Memory B cell (primary cell): ENCODE measurements at places on chromosomes 13 and 19.
A peak's percentile ranks its signal among the peaks of the same experiment; 100 is the strongest.

DNA sequence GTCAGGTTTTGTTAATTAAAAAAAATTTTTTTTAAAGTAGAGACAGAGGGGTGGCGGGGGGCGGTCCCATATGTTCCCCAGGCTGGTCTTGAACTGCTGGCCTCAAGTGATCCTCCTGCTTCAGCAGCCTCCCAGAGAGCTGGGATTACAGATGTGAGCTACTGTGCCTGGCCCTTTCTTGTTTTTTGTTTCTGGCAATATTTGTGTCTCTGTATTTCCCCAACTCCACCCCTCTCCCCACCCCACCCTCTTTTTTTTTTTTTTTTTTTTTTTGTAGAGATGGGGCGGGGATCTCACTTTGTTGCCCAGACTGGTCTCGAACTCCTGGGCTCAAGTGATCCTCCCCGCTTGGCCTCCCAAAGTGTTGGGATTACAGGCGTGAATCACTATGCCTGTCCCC, 600 bp upstream of the CAPN12 start:
- no peaks in the 10 kb centered on the region for H3K36me3 ChIP-seq
- H3K4me1 ChIP-seq = no peaks in the 10 kb centered on the region
- H3K27ac ChIP-seq = no peak overlapping the region
- H3K4me3 ChIP-seq = no peak overlapping the region
- no peak for DNase-seq
- no peaks in the 10 kb centered on the region for H3K27me3 ChIP-seq

DNA sequence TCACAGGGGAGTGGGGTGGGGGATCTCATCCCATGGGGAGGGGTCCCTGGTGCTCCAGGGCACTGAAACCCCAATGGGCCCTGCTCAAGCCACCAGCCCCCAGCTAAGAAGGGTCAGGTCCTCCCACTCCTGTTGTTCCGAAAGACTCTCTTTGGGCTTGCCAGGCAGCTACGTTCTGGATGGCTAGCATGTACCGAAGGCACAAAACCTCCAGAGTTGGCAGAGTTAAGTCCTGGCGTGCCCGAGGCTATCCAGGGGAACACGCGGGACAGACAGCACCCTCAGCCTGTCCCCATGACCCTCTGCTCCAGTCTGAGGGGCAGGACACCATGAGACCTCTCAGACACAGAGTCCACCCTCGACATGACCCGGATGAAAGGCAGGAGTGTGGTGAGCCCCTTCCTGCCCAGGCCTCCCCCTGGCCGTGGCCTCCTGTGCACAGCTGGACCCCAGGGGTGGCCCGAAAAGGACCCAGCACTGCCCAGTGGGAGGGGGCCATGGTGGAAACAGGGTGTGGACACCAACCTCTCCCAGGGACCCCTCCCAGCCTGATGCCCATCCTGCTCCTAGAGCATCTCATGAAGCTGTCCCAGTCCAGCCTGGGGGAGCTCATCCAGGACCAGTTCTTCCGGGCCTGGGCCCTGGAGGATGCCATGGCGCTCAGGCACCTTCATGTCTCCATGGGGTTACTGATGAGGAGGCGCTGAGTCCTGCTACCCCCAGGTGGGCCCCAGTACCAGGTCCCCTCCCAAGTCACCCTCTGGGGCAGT, 53.0 kb upstream of the TPM4 start:
- H3K27me3 ChIP-seq = peaks cover 2% of the 10 kb centered on the region
- no peak for DNase-seq
- H3K4me1 ChIP-seq = peaks cover 2% of the 10 kb centered on the region
- H3K4me3 ChIP-seq = no peak overlapping the region

DNA sequence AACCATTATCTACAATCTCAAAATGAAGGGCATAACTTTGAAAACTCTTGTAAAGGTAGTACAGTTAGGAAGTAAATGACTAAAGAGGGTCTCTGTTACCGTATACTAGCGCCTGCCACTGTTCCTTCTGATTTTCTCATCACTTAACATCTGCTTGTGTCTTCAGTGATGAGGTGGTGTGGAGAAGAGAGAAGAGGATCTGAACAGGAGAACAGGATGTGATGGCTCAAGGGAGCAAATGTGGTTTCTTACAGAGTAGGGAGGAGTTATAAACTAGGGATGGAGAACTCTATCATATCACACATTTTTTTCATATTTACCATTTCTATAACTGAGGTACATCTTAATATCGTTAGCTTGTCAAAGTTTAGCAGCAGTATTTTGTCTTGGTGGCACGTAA, 1.1 kb downstream of the KCTD4 start:
- H3K4me1 ChIP-seq = peaks cover 18% of the 10 kb centered on the region
- H3K4me3 ChIP-seq = no peak overlapping the region
- H3K27ac ChIP-seq = no peak overlapping the region
- H3K36me3 ChIP-seq = peaks cover 24% of the 10 kb centered on the region

- peak within 1 kb of the TSS; percentile 89 for H3K4me3 ChIP-seq
- no peaks in the 10 kb centered on the region for H3K27me3 ChIP-seq
- peak; percentile 56 for DNase-seq
- H3K27ac ChIP-seq = peak within 1 kb of the TSS; percentile 67
These were observed at the start of gene GJA3 for GRCh38 chr13:20160306-20161274. GJA3 (minus strand) TSS chr13:20161052; CDS start chr13:20143288, 17,764 bp downstream.

- no peak overlapping the region for H3K4me3 ChIP-seq
- H3K4me1 ChIP-seq = peaks cover 34% of the 10 kb centered on the region
- H3K27ac ChIP-seq = no peak overlapping the region
- H3K27me3 ChIP-seq = no peaks in the 10 kb centered on the region
- DNase-seq = no peak
These were observed 30.5 kb downstream of the MLLT1 start for GRCh38 chr19:6249296-6249695.

GRCh38 chr19:11187441-11187840, 9.9 kb downstream of the KANK2 start:
- no peaks in the 10 kb centered on the region for H3K4me1 ChIP-seq
- no peak for DNase-seq
- no peak overlapping the region for H3K27ac ChIP-seq

GRCh38 chr13:52811841-52812240, 36.6 kb downstream of the PCDH8 start:
- H3K4me3 ChIP-seq = no peak overlapping the region
- H3K36me3 ChIP-seq = no peaks in the 10 kb centered on the region
- DNase-seq = no peak
- H3K27ac ChIP-seq = no peak overlapping the region

GRCh38 chr13:55981381-55981780, 1159.3 kb upstream of the PRR20A start:
- H3K4me3 ChIP-seq = no peak overlapping the region
- no peaks in the 10 kb centered on the region for H3K27me3 ChIP-seq
- no peaks in the 10 kb centered on the region for H3K36me3 ChIP-seq

DNA sequence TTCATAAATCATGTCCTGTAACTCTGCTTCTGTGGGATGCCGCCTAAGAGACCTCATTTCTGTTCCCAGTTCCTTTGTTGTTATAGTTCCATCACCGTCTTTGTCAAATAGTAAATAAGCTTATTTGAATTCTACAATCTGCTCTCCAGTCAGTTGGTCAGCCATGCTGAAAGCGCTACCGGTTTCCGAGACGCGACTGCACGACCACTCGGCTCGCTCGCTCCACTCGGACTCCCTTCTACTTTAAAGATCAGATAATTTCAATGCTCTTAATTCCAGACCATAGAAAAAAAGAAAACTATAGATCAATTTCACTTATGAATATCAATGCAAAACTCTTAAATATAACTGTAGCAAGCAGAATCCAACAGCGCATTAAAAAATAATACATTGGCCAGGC, 64.2 kb upstream of the STK24 start:
- H3K27ac ChIP-seq = no peak overlapping the region
- no peak for DNase-seq
- peaks cover 9% of the 10 kb centered on the region for H3K27me3 ChIP-seq

GRCh38 chr19:14516746-14517438, 1.3 kb downstream of the DNAJB1 start:
- H3K4me1 ChIP-seq = peaks cover 28% of the 10 kb centered on the region
- peaks cover 14% of the 10 kb centered on the region for H3K36me3 ChIP-seq
- peak overlapping the region; percentile 45 for H3K27ac ChIP-seq
- peak overlapping the region; percentile 86 for H3K4me3 ChIP-seq
- no peak for DNase-seq

GRCh38 chr19:21127001-21127400, 14.8 kb upstream of the ZNF431 start:
- peaks cover 3% of the 10 kb centered on the region for H3K27me3 ChIP-seq
- peaks cover 8% of the 10 kb centered on the region for H3K36me3 ChIP-seq
- H3K27ac ChIP-seq = no peak overlapping the region
- no peaks in the 10 kb centered on the region for H3K4me1 ChIP-seq

- H3K4me1 ChIP-seq = no peaks in the 10 kb centered on the region
- H3K27me3 ChIP-seq = no peaks in the 10 kb centered on the region
- H3K4me3 ChIP-seq = no peak overlapping the region
- no peak overlapping the region for H3K27ac ChIP-seq
These were observed 384.3 kb downstream of the EFNB2 start for GRCh38 chr13:106151056-106151699.

DNA sequence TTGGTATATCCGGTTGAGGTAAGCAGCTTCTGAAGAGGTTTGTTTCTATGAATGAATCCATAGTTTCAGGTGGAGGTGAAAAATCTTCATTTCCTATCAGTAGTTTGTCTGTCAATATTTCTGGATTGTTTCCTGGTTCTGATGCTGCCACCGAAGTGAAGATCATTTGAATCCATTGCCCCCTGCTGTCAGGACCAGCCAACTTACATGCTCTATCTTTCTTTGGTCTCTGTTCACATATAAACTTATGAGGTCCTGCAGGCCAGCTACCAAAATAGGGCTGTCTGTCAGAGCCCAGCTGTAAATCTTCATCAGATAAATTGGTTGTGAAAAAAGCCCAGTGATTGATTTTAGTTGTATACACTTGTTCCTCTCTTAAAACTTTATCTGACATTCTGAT, 15.2 kb upstream of the N4BP2L1 start:
- no peaks in the 10 kb centered on the region for H3K27me3 ChIP-seq
- peak overlapping the region; percentile 86 for H3K27ac ChIP-seq
- no peak for DNase-seq
- peaks cover 16% of the 10 kb centered on the region for H3K4me1 ChIP-seq

DNA sequence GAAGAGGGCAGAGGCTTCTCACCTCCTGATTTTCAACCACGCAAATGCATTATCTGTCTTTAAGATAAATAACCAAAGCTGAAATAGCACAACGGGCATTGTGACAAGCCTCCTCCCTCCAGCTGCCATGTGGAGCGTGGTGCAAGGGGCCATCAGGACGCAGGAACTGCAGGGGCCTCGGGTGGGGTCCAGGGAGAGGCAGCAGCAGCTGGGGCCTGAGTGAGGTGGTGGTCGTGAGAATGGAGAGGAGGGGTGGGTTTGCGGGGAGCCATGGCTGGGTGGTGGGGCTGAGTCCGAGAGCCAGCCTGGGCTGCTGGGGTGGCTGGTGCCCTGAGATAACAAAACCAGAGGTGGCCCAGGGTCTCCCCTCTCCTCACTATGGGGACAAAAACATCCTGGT, 66.0 kb downstream of the EPS15L1 start:
- peaks cover 51% of the 10 kb centered on the region for H3K36me3 ChIP-seq
- H3K27me3 ChIP-seq = no peaks in the 10 kb centered on the region
- H3K4me1 ChIP-seq = peaks cover 19% of the 10 kb centered on the region
- peak overlapping the region; percentile 32 for H3K27ac ChIP-seq
- no peak overlapping the region for H3K4me3 ChIP-seq

DNA sequence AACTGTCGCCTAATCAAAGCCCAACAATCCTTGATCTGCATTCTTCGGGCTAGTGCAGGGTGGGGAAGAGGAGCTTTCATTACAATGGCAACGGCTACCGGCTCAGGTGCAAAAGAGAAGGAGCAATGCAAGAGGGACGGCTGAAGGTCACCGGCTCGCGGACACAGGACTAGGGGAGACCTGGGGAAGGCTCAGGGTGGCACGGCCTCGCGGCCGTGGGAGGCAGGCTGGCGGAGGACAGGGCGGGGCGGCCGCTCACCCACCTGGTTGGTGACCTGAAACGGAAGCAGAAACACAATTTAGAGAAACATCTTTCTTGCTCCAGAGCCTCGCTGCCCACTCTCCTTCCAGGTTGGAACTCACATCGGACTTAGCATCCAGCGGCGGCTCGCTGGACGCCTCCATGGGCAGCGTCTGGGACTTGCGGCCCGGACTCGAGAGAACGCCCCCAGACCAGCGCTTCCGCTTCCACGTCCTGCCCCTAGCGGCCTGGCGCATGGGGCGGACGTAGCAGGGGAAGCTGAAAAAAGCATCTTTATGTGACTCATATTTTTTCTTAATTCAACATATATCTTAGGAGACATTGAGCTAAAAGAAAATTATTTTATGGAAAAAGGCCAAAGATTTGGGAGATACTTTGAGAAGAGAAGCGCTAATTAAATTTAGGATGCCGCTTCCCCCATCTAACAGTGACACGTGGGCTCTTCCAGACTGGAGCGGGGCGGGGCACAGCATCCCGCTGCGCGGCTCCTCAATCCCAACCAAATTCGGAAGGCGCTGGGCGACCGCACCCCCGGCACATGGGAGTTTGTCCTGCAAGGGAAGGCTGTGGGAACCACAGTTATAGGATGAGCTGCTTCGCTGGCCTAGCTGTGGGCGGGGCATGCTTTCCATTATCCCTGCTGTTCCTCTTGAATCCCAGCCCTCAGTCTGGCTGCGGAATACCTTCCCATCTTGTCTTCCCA, at the start of gene COMMD6:
Gene COMMD6, minus strand, starts transcription at position 441 of the 965 bp plus-strand sequence. Its CDS starts 36 bp downstream, at position 405.
- H3K4me1 ChIP-seq = peaks cover 27% of the 10 kb centered on the region
- peak within 1 kb of the TSS; percentile 92 for H3K27ac ChIP-seq
- peak within 1 kb of the TSS; percentile 97 for H3K4me3 ChIP-seq

GRCh38 chr13:91809161-91809560, 410.7 kb downstream of the GPC5 start:
- no peak overlapping the region for H3K27ac ChIP-seq
- H3K4me3 ChIP-seq = no peak overlapping the region
- no peaks in the 10 kb centered on the region for H3K36me3 ChIP-seq
- no peaks in the 10 kb centered on the region for H3K27me3 ChIP-seq
- no peak for DNase-seq

DNA sequence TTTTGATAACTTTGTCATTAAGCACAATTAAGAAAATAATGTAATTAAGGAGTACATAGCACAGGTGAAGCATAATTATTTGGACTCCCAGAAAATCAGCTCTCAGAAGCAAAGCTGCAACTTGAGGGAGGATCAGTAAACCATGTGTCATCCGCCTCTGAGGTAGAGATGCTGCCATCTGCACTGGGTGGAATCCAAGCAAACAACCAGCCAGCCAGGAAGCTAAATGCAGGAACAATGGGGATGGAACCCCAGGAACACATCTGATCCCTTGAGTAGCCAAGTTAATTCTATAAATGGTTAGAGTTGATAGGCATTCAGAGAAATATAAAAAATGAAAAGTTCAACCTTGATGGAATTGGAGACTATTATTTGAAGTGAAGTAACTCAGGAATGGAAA, 520.2 kb downstream of the RFC3 start:
- no peaks in the 10 kb centered on the region for H3K4me1 ChIP-seq
- DNase-seq = no peak
- no peak overlapping the region for H3K27ac ChIP-seq
- no peaks in the 10 kb centered on the region for H3K36me3 ChIP-seq
- no peaks in the 10 kb centered on the region for H3K27me3 ChIP-seq
